ENCODE measurements at places on chromosomes 12 and 14. TPM values are rescaled to one million over a fixed set of nuclear protein-coding genes. Genes with fewer than 3 reads are reported as not detected.

- peak; percentile 91 for DNase-seq
- no peak overlapping the region for H3K4me3 ChIP-seq
- H3K36me3 ChIP-seq: no peaks in the 10 kb centered on the region
- H3K27me3 ChIP-seq: no peaks in the 10 kb centered on the region
- H3K4me1 ChIP-seq: peaks cover 66% of the 10 kb centered on the region
These were observed 30.4 kb downstream of the NUAK1 start for GRCh38 chr12:106108185-106108835.

DNA sequence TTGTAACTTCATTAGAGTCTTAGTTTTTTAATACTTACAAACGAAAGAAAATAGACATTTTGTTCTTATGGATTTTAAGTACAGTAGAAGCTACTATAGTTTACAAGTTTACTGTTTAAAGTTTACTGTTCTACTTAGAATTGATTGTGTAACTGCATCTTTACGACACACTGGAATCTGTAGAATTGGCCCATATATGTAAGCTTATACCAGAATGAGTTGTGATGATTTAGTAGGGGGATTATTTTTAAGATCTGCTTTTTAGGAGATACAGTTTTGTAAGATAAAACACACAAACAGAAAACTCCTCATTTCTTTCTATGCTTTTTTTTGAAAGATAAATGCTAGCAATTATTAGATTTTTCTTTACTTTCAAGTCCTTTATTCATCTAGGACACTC, 30.2 kb upstream of the NAV3 start:
- H3K4me3 ChIP-seq: no peak overlapping the region
- H3K27me3 ChIP-seq: no peaks in the 10 kb centered on the region
- H3K27ac ChIP-seq: no peak overlapping the region
- H3K4me1 ChIP-seq: no peaks in the 10 kb centered on the region

DNA sequence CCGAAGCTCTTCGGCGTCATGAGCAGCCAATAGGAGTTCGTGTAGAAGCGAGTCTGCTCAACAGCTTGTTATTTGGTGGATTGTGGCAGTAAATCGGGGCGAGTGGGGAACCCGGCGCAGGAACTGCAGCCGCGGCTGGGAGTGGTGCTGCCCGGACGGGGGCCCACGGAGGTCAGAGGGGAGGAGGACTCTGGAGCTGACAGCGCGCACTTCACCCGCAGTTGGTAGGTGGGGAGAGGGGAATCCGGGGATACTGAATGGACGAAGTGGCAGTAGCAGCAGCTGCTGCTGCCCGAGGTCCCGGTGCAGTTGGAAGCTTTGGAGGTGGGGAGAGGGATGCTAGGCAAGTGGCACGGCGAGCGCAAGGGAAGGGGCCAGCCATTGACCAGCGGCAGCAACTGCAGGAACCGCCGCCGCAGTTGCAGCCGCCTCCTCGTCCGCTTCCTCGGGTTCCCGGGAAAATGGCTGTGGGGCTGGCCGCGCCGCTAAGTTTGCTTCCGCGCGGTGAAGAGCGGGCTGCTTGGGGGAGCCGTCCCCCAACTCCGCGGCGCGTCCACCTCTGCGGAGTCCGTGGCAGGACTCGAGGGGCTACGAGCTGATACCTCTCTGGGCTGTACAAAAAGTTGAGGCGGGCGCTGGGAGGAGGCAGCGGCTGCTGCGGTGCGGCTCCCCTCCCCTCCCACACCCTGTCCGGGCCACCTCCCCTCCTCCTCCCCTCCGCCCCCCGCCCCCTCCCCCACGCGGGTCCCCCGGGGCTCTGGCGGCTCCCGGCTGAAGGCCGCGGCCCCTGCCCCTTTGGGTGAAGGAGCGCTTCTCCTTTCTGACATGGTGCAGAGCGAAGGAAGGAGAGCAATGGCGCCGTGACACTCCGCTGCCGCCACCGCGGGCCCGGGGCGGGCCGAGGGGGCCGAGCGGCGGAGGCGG, at the start of gene ARID4A:
ARID4A (plus strand) TSS at position 79 of the 924 bp plus-strand sequence. CDS start 1,300 bp downstream, outside the sequence.
- DNase-seq: peak; percentile 36
- H3K4me1 ChIP-seq: peaks cover 13% of the 10 kb centered on the region
- peaks cover 4% of the 10 kb centered on the region for H3K36me3 ChIP-seq
- peak within 1 kb of the TSS; percentile 90 for H3K27ac ChIP-seq

DNA sequence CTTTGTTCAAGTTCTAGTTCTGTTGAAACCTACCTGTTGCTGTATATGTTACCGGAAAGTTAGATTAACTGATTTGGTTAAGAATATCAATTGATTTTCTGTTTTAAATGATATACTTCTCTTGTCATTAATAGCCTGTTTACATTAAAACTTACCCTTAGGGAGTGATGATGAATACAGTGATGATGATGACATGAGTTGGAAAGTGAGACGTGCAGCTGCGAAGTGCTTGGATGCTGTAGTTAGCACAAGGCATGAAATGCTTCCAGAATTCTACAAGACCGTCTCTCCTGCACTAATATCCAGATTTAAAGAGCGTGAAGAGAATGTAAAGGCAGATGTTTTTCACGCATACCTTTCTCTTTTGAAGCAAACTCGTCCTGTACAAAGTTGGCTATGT, 33.0 kb downstream of the CAND1 start:
- H3K27ac ChIP-seq: no peak overlapping the region
- H3K4me1 ChIP-seq: no peaks in the 10 kb centered on the region
- peaks cover 35% of the 10 kb centered on the region for H3K36me3 ChIP-seq
- H3K27me3 ChIP-seq: no peaks in the 10 kb centered on the region
- DNase-seq: no peak

The SSTR1 gene
- 0.77 TPM for polyA plus RNA-seq
